ENCODE measurements at places on chromosomes 3 and 15. TPM values are rescaled to one million over a fixed set of nuclear protein-coding genes. Genes with fewer than 3 reads are reported as not detected.
A peak's percentile ranks its signal among the peaks of the same experiment; 100 is the strongest.

DNA sequence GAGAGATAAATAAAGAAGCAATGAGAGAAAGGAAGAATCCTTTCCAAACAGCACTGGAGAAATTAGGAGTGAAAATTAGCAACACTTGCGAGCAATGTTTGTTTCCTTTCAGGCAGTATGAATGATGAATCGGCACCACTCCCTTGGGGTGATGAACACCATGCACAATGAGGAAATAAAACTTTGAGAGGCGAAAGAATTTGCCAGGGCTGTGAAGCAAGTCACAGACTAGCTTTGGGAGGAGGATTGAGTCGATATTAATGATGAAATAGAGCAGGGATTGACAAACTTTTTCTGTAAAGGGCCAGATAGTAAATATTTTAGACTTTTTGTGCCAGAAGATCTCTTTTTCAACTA is 237.7 kb downstream of the AGBL1 start:
- H3K4me1 ChIP-seq: no peaks in the 10 kb centered on the region
- no peak overlapping the region for H3K4me3 ChIP-seq
- H3K36me3 ChIP-seq: no peaks in the 10 kb centered on the region
- H3K27ac ChIP-seq: no peak overlapping the region

DNA sequence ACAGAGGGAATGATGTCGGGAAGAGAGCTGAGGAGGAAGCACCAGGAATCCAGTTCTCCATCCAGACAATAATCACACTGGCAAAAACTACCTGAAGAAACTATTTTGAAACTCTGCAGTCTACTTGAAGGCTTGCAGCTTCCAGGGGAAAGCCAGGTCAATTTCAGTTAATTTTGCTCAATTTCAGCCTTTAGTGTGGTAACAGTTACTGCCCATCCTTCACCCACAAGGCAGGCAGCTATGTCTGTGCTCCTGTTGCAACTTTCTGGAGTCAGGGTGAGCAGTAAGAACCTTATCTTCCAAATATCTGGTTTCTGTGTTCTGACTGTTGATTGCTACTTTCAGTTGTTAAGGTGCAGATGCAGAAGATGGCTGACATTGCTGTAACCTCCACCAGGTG is 221.7 kb downstream of the ADAMTS17 start:
- no peaks in the 10 kb centered on the region for H3K4me1 ChIP-seq
- no peak for DNase-seq
- no peak overlapping the region for H3K27ac ChIP-seq

DNA sequence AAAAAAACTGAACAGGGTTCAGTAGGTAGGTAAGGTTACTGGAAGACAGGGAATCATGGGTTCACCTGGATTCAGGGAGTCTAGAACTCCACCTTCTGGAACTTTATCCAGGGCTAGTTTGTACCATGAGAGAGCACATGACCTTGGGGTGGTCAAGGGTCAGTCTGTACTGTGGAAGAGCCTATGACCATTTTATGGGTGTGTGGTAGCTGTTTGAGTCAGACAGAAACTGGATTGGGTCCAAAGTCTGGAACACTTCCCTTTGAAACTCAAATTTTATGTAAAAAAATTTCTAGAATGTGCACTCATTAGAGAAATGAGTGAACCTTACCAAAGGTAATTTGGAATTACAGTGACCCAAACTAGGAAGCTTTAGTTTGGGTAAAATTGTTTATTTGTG is 486.0 kb upstream of the AGTR1 start:
- no peaks in the 10 kb centered on the region for H3K36me3 ChIP-seq
- no peak overlapping the region for H3K27ac ChIP-seq
- H3K27me3 ChIP-seq: no peaks in the 10 kb centered on the region
- no peak overlapping the region for H3K4me3 ChIP-seq
- DNase-seq: no peak

- no peaks in the 10 kb centered on the region for H3K27me3 ChIP-seq
- no peaks in the 10 kb centered on the region for H3K4me1 ChIP-seq
- H3K36me3 ChIP-seq: no peaks in the 10 kb centered on the region
- no peak overlapping the region for H3K27ac ChIP-seq
- no peak overlapping the region for H3K4me3 ChIP-seq
Observed at GRCh38 chr15:73196113-73196512, 143.8 kb downstream of the NEO1 start.

DNA sequence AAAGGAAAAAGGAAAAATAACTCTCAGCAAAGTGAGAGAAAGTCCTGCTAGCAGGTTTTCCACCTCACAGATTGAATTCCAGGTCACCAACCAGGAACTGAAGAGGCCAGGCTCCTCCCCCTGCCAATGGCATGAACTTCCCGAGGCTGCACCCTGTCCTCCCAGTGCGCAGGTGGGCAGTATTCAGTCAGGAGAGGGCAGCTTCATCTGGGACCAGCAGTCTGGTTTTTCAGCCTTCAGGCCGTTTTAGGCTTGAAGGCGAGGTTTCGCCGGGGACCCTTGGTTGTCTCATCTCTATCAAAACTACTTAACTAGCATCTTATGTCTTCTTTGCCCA is 41.2 kb downstream of the TRAT1 start:
- no peaks in the 10 kb centered on the region for H3K4me1 ChIP-seq
- H3K36me3 ChIP-seq: no peaks in the 10 kb centered on the region
- no peak overlapping the region for H3K4me3 ChIP-seq
- H3K27me3 ChIP-seq: no peaks in the 10 kb centered on the region

GRCh38 chr3:30944124-30944523 is 49.7 kb upstream of the GADL1 start:
- no peaks in the 10 kb centered on the region for H3K4me1 ChIP-seq
- H3K27me3 ChIP-seq: no peaks in the 10 kb centered on the region
- DNase-seq: no peak
- H3K27ac ChIP-seq: no peak overlapping the region

DNA sequence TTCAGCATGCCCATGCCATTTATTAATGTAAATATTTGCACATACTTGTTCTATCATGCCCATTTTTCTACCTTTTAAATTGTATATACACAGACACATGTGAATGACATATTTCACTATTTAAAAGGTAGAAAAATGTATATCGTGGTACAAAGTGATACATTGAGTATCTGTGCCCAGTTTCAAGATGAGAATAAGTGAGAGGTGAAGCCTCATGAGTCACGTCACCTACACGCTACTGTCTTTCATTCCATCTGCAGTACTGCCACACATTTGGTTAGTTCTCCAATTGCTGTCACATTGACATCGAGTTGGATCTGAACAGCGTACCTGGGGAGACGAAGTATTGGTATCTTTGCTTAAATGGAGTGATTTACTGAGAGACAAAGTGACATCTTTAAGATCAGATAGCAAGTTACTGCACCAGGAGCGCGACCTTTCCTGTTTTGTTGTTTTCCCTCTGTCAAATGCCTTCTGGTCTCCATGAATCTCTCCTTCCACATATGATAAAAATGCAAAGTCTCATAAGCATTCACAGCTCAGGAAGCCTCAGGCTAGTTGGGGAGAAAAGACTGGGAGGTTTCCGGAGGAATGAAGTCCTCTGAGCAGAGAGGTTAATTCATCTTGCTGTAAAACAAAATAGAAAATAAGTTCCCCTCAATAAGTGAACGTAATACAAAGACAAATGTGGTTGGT is 12.0 kb downstream of the GREM1 start:
- no peak for DNase-seq
- H3K36me3 ChIP-seq: no peaks in the 10 kb centered on the region
- H3K4me1 ChIP-seq: no peaks in the 10 kb centered on the region
- no peak overlapping the region for H3K4me3 ChIP-seq
- no peak overlapping the region for H3K27ac ChIP-seq
- H3K27me3 ChIP-seq: peaks cover 4% of the 10 kb centered on the region

The SNURF gene
- polyA plus RNA-seq: 8.4 TPM

- H3K27ac ChIP-seq: no peak overlapping the region
- H3K4me3 ChIP-seq: no peak overlapping the region
- DNase-seq: no peak
- H3K36me3 ChIP-seq: no peaks in the 10 kb centered on the region
- H3K4me1 ChIP-seq: no peaks in the 10 kb centered on the region
Observed at GRCh38 chr3:119944091-119944490, 150.2 kb downstream of the GSK3B start.

The CACNA1D gene
- not detected for polyA plus RNA-seq

The PLSCR2 gene
- polyA plus RNA-seq: not detected

The CISH gene
- 2.2 TPM for polyA plus RNA-seq

DNA sequence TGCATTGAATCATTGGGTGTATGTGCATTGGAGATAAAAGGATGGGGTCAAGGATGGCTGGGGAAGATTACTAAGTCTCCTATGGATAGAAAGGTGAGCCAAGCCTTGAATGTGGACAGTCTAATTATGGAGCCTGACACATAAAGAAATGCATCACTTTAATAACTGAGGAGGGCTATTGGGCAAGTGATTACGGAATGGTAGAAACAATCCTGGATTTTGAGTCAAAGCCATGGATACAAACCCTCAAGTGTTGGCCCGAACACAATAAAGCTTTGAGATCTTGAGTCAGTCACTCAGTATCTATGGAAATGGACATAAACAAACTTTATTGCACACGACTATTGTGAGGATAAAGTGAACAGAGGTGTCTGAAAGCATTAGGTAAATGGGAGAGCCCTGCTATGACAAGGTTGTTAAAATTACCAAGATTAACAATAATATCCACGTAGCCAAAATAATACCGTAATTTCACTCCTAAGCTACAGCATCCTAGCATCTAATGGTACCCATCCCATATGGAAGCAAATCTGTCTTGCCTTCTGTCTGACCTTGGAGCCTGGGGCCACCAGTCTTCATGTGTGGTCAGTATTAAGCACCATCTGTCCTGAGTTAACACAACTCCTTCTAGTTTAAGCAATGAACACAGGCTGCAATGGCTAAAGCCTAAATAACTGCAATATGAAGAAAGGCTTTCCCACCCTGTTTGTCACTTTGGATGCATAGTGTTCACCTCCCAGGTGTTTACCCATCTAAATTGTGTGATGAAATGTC is 136.9 kb upstream of the PRICKLE2 start:
- H3K4me1 ChIP-seq: no peaks in the 10 kb centered on the region
- no peaks in the 10 kb centered on the region for H3K36me3 ChIP-seq
- no peak overlapping the region for H3K4me3 ChIP-seq
- DNase-seq: no peak

DNA sequence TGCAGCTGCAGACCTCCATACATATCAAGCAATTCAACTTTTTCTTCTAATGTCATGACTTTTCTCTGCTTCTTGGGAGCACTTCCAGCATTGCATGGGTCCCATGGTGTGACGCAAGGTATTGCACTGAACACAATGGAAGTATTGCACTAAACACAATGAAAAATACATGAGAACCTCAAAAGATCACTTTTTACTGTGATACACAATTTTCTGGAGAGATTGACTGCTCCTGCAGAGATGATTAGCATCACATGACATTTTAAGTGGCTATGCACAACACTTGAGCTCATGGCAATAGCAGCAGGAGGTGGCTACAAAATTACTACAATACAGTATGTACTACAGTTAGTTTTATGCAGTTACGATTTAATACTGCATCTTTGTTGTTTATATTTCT is 113.5 kb upstream of the BHLHE40 start:
- H3K36me3 ChIP-seq: no peaks in the 10 kb centered on the region
- no peaks in the 10 kb centered on the region for H3K27me3 ChIP-seq
- no peak overlapping the region for H3K27ac ChIP-seq
- no peak for DNase-seq

The GHSR gene
- not detected for polyA plus RNA-seq

DNA sequence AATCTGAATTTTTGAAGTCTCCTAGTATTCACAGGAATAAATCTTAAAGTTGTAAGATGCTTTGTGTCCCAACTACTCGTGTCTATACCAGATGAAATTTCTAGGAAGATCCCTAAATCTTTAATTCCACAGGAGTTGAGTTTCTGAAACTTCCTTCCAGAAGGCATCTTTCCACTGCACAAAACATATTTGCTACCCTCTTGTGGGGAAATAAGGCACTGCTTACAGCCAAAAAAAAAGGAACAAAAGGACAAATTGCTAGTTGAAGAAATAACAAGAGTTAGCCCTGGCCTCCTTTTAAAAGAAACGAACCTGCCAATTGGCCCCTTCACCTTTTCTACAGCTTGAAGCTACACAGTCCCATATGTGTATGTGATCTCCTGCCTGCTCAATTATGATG is 54.0 kb downstream of the TAFA4 start:
- no peak overlapping the region for H3K27ac ChIP-seq
- DNase-seq: peak; percentile 3
- H3K4me3 ChIP-seq: no peak overlapping the region
- no peaks in the 10 kb centered on the region for H3K36me3 ChIP-seq

DNA sequence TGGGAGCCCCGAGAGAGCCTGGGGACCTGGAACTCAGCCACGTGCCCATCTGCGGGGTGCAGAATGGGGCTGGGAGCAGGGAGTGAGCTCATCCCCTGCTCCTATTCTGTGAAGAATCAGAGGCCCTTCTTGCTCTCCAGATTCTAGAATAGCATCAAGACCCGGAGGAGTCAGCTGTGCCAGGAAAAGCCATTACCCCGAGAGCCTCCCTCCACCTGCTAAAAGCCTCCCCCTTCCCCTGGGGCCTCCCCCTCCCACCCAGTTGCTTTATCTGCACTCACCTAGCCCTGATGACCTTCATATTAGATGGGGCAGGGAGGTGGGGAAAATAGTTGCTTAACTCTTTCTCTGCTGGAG is 23.1 kb downstream of the CCDC33 start:
- no peaks in the 10 kb centered on the region for H3K36me3 ChIP-seq
- H3K27me3 ChIP-seq: peaks cover 4% of the 10 kb centered on the region
- no peak overlapping the region for H3K27ac ChIP-seq
- DNase-seq: no peak
- no peak overlapping the region for H3K4me3 ChIP-seq

The DUOXA1 gene
- polyA plus RNA-seq: 0.03 TPM

DNA sequence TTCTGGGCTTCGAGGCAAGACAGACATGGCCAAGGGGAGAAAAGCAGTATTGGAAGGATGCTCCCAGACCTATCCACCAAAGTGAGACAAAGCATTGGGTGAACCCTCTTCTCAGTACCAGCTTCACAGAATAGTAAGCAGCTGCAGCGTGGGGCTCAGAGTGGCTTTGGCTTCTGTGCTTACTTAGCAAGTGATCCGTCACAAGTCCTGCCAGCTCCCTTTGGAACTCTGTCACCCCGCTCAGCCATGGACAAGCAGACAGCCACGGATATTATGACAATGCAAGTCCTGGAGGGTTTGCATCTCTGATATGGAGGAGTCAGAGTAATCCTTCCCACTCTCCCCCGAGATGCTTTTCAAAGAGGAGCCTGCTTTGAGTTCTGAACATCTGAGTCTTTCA is 90.8 kb downstream of the SLCO3A1 start:
- H3K27ac ChIP-seq: no peak overlapping the region
- H3K27me3 ChIP-seq: no peaks in the 10 kb centered on the region
- DNase-seq: no peak
- H3K4me3 ChIP-seq: no peak overlapping the region
- H3K4me1 ChIP-seq: no peaks in the 10 kb centered on the region

GRCh38 chr3:30248423-30248822 is 358.0 kb upstream of the TGFBR2 start:
- H3K4me3 ChIP-seq: no peak overlapping the region
- no peaks in the 10 kb centered on the region for H3K27me3 ChIP-seq
- peaks cover 4% of the 10 kb centered on the region for H3K4me1 ChIP-seq
- H3K36me3 ChIP-seq: no peaks in the 10 kb centered on the region
- H3K27ac ChIP-seq: no peak overlapping the region

Data from B cell (primary cell).